ENCODE measurements at places on chromosomes 7 and 10. TPM values are rescaled to one million over a fixed set of nuclear protein-coding genes. Genes with fewer than 3 reads are reported as not detected.
A peak's percentile ranks its signal among the peaks of the same experiment; 100 is the strongest.

The ZNF438 gene
- 6.3 TPM for total RNA-seq

The LRCH4 gene
- 199 TPM for total RNA-seq

The FOXP2 gene
- total RNA-seq: not detected

The LBX1 gene
- total RNA-seq: not detected

The PNPLA8 gene
- 23.2 TPM for total RNA-seq

The PLAU gene
- 5.3 TPM for total RNA-seq

The NUTM2E gene
- 0.18 TPM for total RNA-seq

The WIPF3 gene
- total RNA-seq: not detected

The NRAP gene
- not detected for total RNA-seq

The SLC26A3 gene
- total RNA-seq: not detected

DNA sequence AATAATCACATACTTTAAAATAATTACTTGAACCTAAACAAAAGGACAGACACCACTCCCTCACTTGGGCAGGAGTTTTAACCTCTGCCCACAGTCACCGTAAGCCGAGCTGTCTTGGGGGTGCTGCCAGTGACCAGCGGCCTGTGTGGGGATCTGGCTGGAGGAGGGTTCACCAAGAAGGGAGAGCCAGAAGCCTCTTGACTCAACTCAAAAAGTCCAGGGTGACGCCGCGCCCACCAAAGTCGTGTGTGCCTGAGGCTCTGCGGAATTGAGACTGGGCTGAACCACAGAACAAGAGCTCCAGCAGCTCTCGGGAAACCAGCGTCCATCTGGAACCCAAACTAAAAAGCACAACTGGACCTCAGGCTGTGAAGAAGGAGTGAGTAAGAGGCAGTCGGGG lies 35.8 kb downstream of the ZFAND2A start:
- no peak overlapping the region for H3K27ac ChIP-seq
- DNase-seq: no peak
- H3K4me1 ChIP-seq: no peaks in the 10 kb centered on the region
- no peaks in the 10 kb centered on the region for H3K27me3 ChIP-seq

- no peaks in the 10 kb centered on the region for H3K27me3 ChIP-seq
- no peak overlapping the region for H3K27ac ChIP-seq
- DNase-seq: no peak
- no peak overlapping the region for H3K4me3 ChIP-seq
- peaks cover 4% of the 10 kb centered on the region for H3K36me3 ChIP-seq
These were observed 14.1 kb upstream of the C10orf95 start for GRCh38 chr10:102465466-102465865.

- H3K27me3 ChIP-seq: peaks cover 26% of the 10 kb centered on the region
- H3K27ac ChIP-seq: no peak overlapping the region
- no peak for DNase-seq
- H3K4me1 ChIP-seq: peaks cover 17% of the 10 kb centered on the region
These were observed 19.8 kb upstream of the ALOX5 start for GRCh38 chr10:45354261-45354660.

- H3K27ac ChIP-seq: no peak overlapping the region
- no peak for DNase-seq
- peaks cover 30% of the 10 kb centered on the region for H3K27me3 ChIP-seq
- H3K36me3 ChIP-seq: no peaks in the 10 kb centered on the region
These were observed 66.6 kb downstream of the CAV1 start for GRCh38 chr7:116591202-116592040.

DNA sequence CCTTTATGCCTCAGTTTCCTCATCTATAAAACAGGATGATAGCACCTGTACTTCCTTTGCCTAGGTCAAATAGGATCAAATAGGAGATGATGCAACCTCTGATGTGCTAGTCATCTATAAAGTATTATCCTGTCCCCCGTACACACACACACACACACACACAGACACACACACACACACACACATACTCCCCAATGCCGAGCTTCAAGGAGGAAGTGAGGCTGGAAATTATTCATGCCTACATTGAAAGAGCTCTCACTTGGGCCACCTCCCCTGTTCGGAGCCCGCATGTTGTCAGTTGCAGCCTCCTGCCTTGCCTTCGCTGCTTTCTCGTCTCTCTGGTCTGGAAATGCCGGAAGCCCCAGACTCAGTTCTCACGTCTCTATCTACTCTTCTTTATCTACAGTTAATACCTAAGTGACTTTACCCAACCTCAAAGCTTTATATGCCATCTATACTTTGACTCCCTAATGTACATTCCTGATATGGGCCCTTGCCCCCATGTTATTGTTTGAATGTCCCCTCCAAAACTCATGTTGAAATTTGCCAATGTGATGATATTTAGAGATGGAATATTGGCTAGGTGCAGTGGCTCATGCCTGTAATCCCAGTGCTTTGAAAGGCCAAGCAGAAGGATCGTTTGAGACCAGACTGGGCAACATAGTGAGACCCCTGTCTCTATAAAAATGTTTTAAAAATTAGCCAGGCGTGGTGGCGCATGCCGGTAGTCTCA lies 6.9 kb upstream of the UBE2H start:
- DNase-seq: no peak
- no peak overlapping the region for H3K27ac ChIP-seq
- no peak overlapping the region for H3K4me3 ChIP-seq
- peaks cover 4% of the 10 kb centered on the region for H3K27me3 ChIP-seq
- H3K36me3 ChIP-seq: no peaks in the 10 kb centered on the region

DNA sequence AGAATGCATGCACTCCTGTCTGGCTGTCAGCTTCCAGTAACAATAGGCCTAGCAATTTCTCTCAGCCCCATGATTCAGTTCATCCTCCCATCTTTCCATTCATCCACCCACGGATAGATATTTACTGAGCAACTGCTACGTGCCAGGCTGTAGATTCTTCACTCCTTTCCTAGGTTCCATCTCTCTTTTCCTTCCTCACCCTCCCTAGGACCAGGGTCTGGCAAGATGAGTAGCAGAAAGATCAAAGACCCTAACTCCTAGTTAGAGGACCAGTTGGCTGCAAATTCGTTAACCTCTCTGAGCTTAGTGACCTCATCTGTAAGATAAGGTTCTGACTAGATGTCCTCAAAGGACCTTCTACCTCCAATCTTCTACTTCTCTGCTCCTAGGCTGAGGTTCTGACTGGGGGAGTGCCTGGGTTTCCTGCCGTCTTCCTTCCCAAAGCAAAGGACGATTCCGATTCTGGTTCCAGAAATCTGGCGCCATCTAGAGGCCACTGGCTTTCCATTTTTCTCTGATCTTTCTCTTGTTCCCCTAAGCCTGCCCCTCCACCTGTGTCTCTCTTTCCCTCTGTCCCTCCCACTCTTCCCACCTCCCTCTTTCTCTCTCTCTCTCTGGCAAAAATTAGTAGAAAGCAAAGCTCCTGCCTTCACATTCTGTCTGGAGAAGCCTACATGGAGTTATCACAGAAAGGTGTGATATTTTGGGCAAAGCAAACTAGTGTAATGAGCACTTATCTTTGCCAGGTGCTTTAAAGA lies 26.2 kb downstream of the TBATA start:
- H3K27me3 ChIP-seq: peaks cover 3% of the 10 kb centered on the region
- peak; percentile 69 for DNase-seq
- H3K36me3 ChIP-seq: no peaks in the 10 kb centered on the region
- peaks cover 8% of the 10 kb centered on the region for H3K4me1 ChIP-seq
- no peak overlapping the region for H3K4me3 ChIP-seq
- H3K27ac ChIP-seq: no peak overlapping the region

DNA sequence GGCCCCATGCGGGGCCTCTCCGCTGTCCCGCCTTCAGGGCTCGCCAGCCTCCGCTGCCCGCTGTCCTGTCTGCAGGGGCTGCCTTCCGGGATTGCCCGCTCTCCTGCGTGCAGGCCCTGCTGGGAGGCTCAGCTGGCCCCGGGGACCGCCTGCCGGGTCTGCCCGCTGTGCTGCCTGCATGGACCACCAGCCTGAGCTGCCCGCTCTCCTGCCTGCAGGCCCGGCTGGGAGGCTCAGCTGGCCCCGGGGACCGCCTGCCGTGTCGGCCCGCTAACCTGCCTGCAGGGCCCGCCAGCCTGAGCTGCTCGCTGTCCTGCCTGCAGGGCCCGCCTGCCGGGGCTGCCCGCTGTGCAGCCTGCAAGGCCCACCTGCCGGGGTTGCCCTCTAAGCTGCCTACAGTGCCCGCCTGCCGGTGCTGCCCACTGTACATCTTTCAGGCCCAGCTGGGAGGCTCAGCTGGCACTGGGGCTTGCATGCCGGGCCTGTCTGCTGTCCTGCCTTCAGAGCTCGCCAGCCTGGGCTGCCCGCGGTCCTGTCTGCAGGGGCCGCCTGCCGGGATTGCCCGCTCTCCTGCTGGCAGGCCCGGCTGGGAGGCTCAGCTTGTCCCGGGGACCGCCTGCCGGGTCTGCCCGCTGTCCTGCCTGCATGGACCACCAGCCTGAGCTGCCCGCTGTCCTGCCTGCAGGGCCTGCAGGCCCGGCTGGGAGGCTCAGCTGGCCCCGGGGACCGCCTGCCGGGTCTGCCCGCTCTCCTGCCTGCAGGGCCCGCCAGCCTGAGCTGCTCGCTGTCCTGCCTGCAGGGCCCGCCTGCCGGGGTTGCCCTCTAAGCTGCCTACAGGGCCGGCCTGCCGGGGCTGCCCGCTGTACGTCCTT lies 165.1 kb downstream of the GLRX3 start:
- H3K27ac ChIP-seq: peak overlapping the region; percentile 69
- peak; percentile 63 for DNase-seq
- peaks cover 4% of the 10 kb centered on the region for H3K36me3 ChIP-seq
- peaks cover 8% of the 10 kb centered on the region for H3K4me1 ChIP-seq
- H3K4me3 ChIP-seq: peak overlapping the region; percentile 64

- H3K36me3 ChIP-seq: peaks cover 26% of the 10 kb centered on the region
- no peaks in the 10 kb centered on the region for H3K27me3 ChIP-seq
- peaks cover 22% of the 10 kb centered on the region for H3K4me1 ChIP-seq
- H3K4me3 ChIP-seq: no peak overlapping the region
- no peak for DNase-seq
These were observed 36.6 kb downstream of the ERCC6 start for GRCh38 chr10:49502358-49502757.

DNA sequence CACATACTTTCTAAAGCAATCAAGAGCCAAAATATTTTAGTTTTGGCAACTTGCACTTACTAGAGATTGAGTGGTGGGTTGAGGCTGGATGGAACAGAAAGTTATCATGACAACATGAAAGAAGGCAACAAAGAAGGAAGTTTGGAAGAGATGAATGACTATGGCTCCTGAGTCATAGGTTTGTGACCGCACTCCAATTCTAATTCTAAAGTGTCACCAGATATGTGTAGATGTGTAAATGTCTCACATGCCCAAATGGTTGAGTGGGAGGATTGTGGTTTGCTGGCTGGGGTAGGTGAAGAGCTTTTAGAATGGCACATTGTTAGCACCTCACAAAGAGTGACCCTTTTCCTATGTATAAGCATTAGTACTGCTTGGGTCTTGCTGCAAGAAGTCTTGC lies 20.2 kb downstream of the TAS2R16 start:
- no peak overlapping the region for H3K27ac ChIP-seq
- DNase-seq: no peak
- no peaks in the 10 kb centered on the region for H3K36me3 ChIP-seq
- H3K4me1 ChIP-seq: no peaks in the 10 kb centered on the region
- H3K27me3 ChIP-seq: no peaks in the 10 kb centered on the region
- H3K4me3 ChIP-seq: no peak overlapping the region

GRCh38 chr7:148192491-148192890 lies 398.1 kb upstream of the C7orf33 start:
- H3K4me3 ChIP-seq: no peak overlapping the region
- H3K4me1 ChIP-seq: no peaks in the 10 kb centered on the region
- no peaks in the 10 kb centered on the region for H3K36me3 ChIP-seq
- H3K27ac ChIP-seq: no peak overlapping the region
- H3K27me3 ChIP-seq: no peaks in the 10 kb centered on the region

DNA sequence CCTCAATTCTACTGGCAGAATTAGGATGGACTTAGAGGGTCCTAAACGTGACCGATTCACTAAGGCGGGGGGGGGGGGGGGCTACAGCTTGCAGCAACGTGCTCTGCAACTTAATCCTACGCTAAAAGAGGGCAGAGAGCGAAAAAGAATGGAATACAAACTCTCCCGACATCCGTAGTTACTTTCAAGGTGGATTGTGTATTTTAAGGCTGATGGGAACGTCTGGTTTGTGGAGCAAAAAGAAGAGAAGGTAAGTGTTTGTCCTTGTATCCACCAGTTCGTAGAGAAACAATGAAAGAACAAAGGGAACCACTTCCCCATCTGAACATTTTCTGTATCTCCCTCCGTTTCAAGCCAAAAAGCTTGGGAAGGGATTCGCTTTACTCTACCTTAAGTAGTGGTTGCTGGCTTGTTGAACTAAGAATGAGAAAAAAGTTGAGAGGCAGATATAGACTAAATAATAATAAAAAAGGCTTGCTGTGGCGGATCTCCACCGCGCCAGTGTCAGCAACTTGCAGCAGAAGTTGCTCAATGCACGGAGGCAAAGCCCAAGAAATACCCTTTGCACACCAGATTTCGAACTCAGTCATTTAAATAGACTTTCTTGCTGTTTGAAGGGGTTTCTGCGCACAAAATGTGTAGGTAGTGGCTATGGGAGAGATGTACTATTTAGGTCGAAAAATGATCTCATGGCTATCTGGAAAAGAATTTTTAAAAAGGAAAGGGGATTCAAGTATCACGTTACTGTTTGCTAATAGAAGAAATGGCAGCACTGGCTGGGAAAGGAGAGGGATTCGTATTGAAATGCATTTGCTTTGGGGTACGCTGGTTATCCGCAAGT lies 736 bp downstream of the SKIDA1 start:
- H3K4me1 ChIP-seq: peaks cover 43% of the 10 kb centered on the region
- no peaks in the 10 kb centered on the region for H3K36me3 ChIP-seq

DNA sequence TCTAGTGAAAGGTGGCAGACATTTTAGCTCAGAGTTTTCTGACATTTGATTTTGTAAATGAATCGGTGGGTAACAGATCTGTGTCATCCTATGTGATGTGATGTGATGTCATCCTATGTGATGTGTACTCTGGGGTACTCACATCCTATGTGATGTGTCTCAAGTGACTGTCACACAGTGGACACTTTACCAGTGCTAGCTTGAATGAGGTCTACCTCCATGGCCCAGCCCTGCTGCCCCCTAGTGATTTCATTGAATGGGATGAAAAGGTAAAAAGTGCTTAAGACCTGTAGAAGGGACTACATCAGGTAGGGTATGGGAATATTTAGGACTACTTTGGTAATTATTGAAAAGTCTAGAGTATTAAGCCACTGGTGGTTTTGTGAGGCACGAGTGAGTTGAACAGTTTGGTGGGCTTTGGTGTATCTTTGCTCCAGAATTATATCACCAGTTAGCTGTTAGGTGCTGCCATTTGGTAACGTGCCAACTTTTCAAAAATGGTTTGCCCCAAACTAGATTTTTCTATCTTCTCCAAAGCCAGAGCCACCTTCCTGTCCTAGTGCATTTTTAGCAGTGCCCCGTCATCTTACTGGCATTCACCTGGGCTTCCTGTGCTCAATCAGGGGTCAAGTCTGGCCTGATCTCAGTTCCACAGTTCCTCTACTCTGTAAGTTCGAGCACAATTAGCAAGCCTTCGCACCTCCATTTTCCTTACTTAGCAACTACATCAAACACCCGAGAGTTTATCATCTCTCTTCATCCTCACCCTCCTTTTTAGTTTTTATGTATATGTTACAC lies 9.7 kb downstream of the EIF4H start:
- H3K4me3 ChIP-seq: no peak overlapping the region
- DNase-seq: no peak
- peaks cover 60% of the 10 kb centered on the region for H3K4me1 ChIP-seq
- peaks cover 46% of the 10 kb centered on the region for H3K36me3 ChIP-seq
